SK-N-SH treated with all-trans-retinoic acid at 6 μM for 48 hours (cell line): ENCODE measurements at places on chromosomes 13 and 19.
A peak's percentile ranks its signal among the peaks of the same experiment; 100 is the strongest.

DNA sequence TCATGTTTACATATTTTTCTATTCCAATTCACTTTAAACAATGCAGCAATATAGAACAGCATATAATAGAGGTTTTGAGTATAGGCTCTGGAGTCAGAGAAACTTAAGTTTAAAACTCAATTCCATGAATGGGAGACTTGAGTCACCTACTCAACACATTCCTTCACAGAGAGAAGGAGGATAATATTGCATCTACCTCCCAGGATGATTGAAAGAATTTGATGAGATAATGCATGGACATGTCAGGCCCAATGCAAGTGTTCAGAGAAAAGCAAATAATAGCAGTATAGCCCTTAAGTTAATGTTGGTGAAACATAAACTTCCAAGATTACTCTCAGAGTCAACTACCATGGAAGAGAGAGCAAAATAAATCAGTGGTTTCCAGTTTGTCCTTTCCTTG lies 170.2 kb downstream of the DCLK1 start:
- peak; percentile 49 for ATAC-seq

DNA sequence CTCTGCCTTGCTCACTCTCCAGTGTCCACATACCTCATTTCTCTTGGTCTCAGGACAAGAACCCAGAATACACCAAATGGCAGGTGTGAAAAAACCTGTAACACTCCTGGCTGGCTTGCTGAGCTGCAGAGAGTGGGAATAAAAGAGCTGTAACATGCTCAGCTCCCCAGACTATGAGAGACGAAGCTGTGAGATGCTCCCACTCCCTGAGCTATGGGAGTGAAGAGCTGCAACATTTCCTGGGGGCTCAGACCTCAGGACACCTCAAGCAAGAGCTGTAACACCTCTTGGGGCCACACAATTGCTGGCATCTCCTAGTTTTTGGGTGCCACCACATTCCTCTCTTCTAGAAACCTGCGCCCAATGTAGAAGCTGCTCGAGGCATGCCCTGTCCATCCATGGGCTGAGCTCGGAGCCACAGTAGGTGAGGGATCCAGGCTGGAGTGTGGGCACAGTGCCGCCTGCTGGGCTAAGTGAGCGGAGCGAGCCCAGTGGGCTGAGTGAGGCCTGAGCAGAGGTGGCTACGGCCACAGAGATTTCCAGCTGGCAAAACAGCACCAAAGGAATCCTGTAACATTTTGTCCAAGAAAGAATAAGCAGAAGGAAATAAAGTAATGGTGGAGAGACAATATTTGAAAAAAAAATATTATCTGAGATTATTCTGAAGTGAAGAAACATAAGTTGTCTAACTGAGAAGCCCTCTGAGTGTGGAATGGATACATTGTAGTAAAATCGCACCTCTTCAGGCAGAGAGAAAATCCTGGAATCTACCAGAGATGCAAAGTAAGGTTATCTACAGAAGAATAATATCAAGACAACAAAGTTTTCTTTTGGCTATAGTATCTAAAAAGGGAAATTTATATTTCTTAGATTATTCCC lies 186.2 kb upstream of the PCDH9 start:
- ATAC-seq: peak; percentile 100

- peak; percentile 61 for ATAC-seq
Measured at GRCh38 chr13:46908501-46908900, 11.6 kb upstream of the HTR2A start.

GRCh38 chr19:15128162-15128770 lies 21.1 kb downstream of the SYDE1 start:
- ATAC-seq: no peak

DNA sequence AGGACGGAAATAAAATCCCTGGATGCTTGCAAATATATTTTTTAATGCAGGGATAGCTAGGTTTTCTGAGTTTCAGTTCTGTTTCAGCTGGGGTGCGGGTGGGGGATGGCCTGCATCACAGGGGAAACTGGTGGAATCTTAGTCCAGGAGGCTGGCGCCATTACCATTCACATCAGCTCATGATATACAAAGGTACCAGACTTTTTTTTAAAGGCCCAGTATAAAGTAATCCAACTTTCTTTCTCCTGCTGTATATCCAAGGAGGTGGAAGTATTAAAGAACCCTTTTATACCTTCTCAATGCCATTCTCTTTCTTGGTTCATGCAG lies 343.8 kb downstream of the KCNRG start:
- no peak for ATAC-seq

DNA sequence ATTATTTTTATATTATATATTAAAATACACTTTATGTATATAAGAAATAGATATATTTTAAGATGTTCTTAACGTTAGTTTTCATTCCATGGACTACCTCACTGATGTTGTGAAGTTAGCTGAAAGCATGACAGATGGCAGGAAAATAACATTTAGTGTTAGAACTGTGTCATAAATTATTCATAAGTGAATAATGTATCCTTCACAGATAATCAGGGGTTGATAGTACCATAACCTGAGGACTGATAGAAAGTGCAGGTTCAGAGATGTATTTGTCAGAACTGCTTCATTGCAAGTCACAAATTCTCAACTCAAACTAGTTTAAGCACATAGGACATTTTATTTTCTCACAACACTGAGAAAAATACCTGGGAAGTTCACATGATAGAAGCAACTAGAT lies 14.6 kb upstream of the DIAPH3 start:
- no peak for ATAC-seq

GRCh38 chr13:45316338-45316737 lies 24.6 kb downstream of the TPT1 start:
- ATAC-seq: no peak

DNA sequence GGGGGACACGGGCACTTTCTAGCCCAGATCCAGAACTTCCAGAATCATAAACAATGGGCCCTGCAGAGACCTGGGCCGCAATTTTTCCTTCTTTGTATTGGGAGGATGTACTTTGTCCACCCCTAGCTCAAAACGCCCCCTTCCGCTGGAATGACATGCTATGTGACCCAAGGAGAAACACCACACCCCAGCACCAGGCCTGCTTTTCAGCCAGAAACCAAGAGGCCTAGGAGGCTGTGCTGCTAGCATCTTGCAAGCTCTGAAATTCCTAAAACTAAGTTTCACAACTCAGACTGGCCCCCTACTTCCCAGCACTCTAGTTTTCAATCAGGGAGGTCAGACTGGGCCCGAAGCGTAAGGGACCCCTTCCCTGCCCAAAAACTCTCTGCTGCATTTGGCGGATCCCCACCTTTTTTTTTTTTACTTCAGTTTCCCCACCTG lies 538 bp downstream of the LSM4 start:
- peak; percentile 53 for ATAC-seq

- ATAC-seq: no peak
Measured at GRCh38 chr19:17081672-17082630, 6.4 kb downstream of the MYO9B start.

GRCh38 chr13:98906746-98907502 lies 70.9 kb downstream of the DOCK9 start:
- ATAC-seq: no peak

GRCh38 chr13:112756967-112757758 lies 67.3 kb downstream of the ATP11A start:
- no peak for ATAC-seq

GRCh38 chr13:108326309-108326708 lies 56.8 kb downstream of the TNFSF13B start:
- ATAC-seq: no peak

DNA sequence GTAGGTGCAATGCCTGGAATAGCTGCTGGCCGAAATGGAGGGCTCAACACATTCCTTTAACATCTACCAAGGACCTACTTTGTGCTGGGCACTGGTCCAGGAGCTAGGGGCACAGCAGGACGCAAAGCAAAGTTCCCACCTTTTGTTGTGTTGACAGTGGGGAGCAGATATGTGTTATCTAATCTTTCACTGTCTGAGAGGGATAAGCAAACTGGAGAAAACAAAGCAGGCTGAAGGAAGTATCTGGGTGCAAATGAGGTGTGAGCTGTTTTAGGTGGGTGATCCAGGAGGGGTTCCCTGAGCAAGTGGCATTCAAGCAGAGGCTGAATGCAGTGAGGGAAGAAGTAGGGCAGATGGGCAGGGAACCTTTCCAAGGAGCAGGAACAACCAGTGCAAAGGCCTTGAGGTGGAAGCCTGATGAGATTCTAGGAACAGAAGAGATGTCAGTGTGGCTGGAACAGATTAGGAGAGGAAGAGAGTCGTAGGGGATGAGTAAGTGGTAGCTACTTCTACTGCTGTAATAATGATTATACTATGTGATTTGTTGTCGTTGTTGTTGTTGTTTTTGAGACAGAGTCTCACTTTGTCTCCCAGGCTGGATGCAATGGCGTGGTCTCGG lies 2.2 kb upstream of the PLAUR start:
- ATAC-seq: no peak

- ATAC-seq: no peak
Measured at GRCh38 chr13:111212517-111212873, 97.4 kb downstream of the ARHGEF7 start.

GRCh38 chr19:44740351-44740824 lies 8.1 kb upstream of the BCL3 start:
- ATAC-seq: no peak
